Stimulated activated CD4-positive, alpha-beta T cell treated with anti-CD3 and anti-CD28 coated beads, TNF-alpha, amount 100 ng/mL, for 1 hour (primary cell): ENCODE measurements at places on chromosomes 6 and 20.

DNA sequence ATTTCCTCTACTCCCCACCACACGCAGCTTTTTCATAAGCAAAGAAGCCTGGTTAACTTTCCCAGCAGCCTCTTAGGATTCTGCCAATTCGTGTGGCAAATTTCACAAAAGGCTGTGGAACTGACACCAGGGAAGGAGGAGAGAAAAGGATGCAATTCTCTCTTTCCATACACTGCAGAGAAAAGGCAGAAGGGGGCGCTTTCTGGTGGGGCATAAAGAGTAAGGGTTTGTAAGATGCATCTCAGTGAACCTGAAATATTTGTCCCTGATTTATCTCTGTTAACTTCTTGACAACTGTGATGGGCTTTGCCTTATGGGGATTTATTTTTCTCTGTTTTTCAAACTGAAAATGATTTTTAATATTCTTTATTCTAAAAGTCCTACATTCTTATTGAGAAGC is 45.5 kb upstream of the GLP1R start:
- no peak for DNase-seq

DNA sequence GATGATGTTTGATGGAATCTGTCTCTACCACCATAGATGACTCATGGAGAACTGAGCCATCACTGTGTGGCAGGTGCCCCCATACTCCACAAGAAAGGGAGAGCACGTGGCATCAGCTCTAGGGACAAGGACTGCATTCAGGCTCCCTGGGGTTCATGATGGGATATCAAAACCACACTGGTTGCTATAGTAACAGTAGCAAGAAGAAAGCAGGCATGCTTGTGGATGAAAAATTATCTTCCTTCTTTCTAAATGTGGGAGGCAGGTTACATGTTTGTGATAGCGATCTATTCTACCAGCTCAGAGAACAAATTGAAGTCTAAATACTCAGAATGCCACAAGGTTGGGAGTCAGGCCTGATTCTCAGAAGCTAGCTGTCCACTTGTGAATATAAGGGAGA is 224.2 kb downstream of the ARHGAP18 start:
- no peak for DNase-seq

GRCh38 chr6:144134737-144135136 is 15.6 kb upstream of the STX11 start:
- no peak for DNase-seq

- DNase-seq, result no peak
Measured at GRCh38 chr6:153980171-153980570, 58.9 kb upstream of the OPRM1 start.

GRCh38 chr6:148524976-148525375 is 182.3 kb downstream of the SASH1 start:
- DNase-seq, result no peak

DNA sequence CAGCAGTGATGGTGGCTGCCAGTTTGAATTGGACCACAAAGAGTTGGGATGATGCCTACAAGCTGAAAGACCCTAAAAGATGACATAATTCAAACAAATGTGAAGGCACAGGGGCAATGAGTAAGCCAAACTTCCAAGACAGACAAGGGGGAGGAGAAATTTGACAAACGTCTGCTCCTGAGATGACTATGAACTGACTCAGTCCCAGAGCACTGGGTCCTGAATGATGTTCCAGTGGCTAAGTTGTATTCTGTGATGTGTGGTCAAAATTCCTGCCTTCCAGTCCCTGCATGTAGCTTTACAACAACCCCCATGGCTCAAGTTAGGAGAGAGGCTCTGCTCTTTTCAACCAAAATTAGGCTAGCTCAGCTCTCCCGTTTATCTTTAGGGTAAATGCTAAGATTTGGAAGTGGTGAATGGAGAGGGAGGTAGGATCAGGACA is 86.1 kb upstream of the SIRPA start:
- DNase-seq, result no peak

DNA sequence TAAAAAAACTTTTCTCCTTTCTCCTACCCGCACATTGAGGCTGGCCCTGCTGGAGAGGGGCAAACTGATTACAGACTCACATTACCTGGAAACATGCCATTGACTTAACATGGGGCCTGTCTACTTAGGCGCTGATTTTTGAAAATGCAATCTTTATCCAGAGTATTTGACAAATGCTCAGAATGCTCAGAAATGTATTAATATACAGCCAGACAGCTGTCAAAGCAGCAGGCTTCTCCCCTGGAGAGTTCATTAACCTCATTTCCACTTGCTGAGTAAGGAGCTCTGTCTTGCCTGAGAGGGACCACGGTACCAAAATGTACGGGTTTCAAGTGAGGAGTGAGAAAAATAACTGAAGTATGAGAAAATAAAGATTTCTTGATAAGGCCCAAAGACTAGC is 95.7 kb downstream of the PAX1 start:
- DNase-seq, result no peak

DNA sequence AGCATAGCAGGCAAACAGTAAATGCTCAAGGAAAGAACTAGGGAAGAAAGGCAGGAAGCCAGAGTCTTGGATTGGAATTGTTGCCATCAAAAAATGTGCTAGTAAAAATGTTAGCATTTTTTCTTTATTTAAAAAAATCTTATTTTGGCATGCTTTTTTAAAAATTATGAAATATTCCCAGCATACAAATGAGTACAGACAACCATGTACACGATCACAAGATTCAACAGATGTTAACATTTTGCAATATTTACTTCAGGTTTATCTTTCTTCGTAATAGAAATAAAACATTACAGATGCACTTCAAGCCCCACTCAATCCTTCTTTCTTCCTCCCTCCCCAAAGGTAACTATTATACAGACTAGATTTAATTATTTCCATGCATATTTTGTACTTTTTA is 27.4 kb upstream of the NOP56 start:
- DNase-seq, result no peak
